ENCODE measurements at places on chromosomes 6 and 20.

- DNase-seq: no peak
Measured at GRCh38 chr6:37177077-37177934, 7.4 kb downstream of the PIM1 start.

GRCh38 chr6:160273196-160273595 lies 14.6 kb upstream of the SLC22A2 start:
- no peak for DNase-seq

DNA sequence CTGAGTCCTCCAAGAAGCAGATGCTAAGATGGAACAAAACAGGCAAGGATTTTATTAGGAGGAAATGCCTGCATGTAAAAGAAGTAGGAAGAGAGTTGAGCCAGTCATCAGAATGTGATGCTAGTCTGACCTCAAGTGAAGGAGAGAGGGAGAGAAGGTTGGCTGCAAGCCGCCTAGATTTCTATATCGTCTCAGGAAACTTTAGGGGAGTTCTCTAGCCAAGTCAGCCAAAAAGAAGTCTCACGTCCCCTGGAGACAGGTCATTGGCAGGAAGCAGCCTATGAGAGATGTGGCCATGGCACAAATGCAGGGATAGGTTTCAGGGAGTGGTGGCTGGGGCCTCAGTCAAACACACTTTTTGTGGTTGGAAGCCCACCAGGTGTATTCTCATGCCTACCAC lies 378.0 kb downstream of the CD109 start:
- DNase-seq: peak; percentile 66

GRCh38 chr20:32064667-32065066 lies 12.6 kb downstream of the HCK start:
- no peak for DNase-seq

GRCh38 chr20:41738604-41739206 lies 120.5 kb upstream of the CHD6 start:
- no peak for DNase-seq

DNA sequence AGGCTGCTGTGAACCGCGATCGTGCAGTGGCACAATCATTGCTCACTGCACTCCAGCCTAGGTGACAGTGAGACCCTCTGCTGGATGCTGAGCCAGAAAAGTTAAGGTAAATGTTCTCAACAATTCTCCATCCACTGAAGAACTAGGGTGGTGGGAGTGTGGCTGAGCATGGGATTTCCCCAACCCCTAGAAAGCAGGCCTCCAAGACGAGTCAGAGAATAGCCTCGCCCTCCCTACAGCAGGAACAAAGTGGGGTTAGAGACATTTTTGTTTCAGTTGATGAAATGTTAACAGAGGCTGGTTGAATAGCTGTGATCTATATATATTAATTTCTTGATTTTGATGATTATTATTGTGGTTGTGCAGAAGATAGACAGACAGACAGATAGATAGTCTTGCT lies 6.1 kb upstream of the ALDH8A1 start:
- no peak for DNase-seq

DNA sequence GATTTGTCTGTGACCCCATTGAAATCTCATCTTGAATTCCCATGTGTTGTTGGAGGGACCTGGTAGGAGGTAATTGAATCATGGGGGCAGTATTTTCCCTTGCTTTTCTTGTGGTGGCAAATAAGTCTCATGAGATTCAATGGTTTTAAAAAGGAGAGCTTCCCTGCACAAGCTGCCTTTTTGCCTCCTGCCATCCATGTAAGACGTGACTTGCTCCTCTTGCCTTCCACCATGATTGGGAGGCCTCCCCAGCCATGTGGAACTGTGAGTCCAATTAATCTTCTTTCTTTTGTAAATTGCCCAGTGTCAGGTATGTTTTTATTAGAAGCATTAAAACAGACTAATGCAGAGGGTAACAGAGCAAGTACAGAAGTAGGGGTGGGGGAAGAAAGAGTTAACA lies 1097.0 kb upstream of the ADGRB3 start:
- no peak for DNase-seq

- DNase-seq: no peak
Measured at GRCh38 chr6:36269834-36270705, at the start of gene PNPLA1. Gene PNPLA1, plus strand, starts transcription at chr6:36270060. Its CDS starts 400 bp downstream, at chr6:36270460.

- no peak for DNase-seq
Measured at GRCh38 chr6:41061196-41061726, 8.3 kb downstream of the APOBEC2 start.

- no peak for DNase-seq
Measured at GRCh38 chr6:168655462-168656152, 214.6 kb downstream of the SMOC2 start.

- peak; percentile 25 for DNase-seq
Measured at GRCh38 chr6:89952686-89953085, 58.4 kb downstream of the GJA10 start.

GRCh38 chr6:75747152-75747992 lies 1.7 kb upstream of the MYO6 start:
- no peak for DNase-seq

- no peak for DNase-seq
Measured at GRCh38 chr6:14443629-14444268, 326.2 kb downstream of the CD83 start.

GRCh38 chr20:22791877-22792525 lies 207.6 kb upstream of the FOXA2 start:
- no peak for DNase-seq

- DNase-seq: no peak
Measured at GRCh38 chr6:68726337-68726736, 91.3 kb downstream of the ADGRB3 start.

- no peak for DNase-seq
Measured at GRCh38 chr20:57013741-57014140, 252.7 kb downstream of the BMP7 start.

DNA sequence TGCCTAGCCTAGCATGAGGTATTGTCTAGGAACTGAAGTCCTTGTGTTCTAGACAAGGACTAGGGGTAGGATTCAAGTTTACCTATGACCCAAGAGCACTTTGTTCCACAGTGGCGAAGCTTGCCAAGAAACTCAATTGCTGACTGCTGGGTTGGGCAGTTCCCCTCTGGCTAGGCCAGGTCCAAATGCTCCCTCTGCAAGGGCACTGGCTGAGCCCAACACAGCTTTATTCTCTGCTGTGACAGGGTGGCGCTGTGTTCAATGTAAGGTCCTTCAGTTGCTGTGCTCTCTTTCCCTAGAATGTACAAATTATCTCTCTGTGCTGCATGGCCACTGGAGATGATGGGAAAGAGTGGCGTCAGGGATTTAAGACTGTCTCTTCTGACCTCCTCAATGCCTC lies 950.8 kb downstream of the HACE1 start:
- no peak for DNase-seq

DNA sequence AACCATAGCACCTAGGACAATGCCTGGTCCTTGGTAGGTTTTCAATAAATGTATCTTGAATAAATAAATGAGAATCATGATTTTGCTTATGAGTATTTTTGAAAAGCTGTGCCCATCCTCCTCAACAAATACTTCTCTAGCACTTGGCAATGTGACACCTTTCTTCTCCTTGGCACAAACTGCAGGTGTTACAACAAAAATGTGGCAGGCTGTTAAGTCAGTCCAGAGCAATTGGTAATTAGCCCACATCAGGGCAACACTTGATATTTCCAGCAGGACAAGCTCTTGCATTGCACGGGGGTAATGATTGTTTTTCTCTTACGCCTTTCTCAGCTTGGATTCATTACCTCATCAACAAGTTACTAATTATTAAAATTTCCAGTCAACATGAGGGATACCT lies 31.6 kb upstream of the SNX9 start:
- DNase-seq: no peak

DNA sequence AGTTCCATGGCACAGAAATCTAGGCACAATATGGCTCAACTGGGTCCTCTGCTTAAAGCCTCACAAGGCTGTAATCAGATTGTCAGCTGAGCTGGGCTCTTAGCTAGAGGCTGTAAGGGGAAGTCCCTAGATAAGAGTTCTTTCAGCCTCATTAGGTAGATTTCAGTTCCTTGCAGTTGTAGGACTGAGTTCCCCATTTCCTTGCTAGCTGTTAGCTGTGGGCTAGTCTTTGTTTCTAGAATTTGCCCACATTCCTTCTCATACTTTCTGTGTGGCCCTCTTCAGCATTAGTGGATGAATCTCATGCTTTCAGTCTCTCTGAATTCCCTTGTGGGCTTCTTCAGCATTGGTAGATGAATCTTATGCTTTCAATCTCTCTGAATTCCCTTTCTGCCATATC lies 71.0 kb upstream of the MRAP2 start:
- DNase-seq: no peak

DNA sequence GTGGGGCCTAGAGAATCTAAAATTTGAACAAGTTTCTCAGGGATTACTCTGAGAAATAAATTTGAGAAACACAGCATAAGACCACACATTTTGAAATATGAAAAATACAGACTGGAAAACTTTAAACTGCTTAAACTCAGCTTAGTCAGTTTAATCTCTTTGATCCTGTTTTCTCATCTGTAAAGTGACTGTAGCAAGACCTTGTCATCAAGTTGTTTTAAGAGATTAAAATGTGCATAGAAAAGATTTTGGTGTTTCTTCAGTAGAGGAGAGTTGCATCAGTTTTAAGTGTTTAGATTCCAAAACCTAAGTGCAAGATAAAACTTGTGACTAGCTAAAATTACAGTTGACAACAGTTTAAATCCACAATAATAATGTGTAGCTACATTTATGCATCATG lies 8.1 kb upstream of the BCKDHB start:
- DNase-seq: no peak

GRCh38 chr6:83597511-83597910 lies 85.2 kb downstream of the PRSS35 start:
- DNase-seq: no peak

- no peak for DNase-seq
Measured at GRCh38 chr6:43052842-43053544, 658 bp downstream of the CUL7 start.

DNA sequence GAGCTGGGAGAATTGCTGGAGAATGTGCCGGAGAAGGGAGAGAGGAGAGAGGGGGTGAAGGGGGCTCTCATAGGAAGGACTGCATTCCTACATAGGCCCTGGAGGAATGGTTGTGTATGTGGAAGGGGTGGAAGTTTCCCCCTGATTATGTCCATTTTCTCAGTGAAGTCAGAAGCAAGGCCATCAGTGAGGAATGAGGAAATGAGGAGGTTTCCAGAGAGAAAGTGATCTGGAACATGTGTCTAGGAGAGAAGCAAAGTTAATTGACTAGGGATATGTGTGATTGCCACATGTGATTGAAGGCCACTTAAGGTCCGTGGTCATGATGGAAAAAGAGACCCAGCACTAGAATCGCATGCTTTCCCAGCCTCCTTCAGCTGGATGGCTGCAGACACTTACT lies 42.3 kb downstream of the TBPL1 start:
- DNase-seq: no peak

DNA sequence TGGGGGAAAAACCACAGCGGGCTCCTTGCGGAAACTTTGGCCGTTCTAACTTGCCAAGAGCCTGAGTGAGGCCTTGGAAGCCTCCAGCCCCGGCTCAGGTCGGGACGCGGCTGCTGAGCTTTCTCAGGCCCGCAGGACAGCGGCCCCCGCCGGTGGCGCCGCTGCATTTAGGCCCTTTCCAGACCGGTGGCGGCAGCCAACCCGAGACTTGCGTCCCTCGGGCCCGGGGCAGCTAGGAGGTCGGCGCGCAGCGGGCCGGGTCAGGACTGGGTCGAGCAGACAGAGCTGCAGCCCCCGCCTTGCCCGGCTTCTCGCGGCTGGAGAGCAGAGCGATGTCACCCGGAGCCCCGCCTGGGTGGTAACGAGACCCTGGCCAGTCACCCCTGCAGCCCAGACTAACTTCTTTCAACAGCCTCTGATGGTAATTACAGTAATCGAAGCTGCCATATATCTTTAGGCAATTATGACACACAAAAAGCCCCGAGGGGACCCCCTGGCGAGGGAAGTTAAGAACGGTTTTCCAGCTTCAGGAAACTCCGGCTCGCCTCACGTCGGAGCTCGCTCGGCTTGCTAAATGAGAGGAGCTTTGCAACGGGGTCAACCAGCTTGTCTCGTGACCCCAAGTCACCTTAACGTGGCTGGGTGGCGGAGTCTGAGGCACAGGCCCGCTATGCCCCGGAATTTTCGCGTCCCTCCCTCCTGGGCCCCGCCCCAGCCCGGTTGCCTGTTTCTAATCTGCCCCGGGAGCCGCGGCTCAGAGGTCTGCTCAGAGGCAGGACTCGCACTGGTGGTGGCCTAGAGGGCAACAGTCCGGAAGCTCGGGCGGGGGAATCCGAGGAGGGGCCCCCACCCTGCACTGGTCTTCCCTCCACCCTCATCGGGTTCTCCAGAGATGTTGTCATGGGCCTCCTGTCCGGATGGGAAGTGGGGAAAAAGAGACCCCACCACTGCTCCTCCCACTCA lies 3.0 kb downstream of the NR2E1 start:
- no peak for DNase-seq

DNA sequence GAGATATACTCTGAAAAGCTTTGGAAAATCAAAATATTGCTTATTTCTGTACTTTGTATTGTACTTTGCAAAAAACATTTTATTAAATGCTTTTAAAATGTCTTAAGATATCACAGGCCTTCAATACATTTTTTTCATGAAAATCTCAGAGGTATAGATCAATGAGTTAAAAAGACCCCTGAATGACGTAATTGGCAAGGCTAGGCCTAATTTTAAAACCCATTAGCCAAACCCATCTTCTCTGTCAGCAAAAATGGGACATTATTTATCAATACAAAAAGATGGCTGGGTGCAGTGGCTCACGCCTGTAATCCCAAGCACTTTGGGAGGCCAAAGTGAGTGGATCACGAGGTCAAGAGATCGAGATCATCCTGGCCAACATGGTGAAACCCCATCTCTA lies 84.8 kb upstream of the PAK5 start:
- DNase-seq: no peak

DNA sequence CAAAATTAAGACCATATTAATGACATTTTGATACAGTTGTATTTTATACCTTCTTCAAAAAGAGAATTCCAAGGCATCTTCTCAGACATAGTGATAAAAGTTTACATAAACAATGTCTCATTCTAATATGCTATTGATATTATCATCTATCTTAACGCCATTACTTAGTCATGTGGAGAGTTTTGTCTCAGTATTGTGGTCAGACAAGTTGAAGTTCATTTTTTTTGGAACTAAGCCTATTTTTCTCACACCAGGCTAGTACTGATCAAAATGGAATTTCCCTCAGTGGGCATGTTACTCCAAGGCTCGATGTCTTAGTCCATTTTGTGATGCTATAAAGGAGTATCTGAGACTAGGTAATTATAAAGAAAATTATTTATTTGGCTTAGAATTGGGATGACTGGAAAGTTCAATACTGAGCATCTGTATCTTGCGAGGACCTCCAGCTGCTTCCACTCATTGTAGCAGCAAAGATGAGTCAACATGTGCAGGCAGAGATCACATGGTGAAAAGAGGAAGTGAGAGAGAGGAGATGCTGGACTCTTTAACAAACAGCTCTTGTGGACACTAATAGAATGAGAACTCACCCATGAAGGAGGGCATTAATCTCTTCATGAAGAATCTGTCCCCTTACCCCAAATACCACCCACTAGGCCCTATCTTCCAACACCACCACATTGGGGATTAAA lies 825.5 kb upstream of the MANEA start:
- no peak for DNase-seq

Measured in GM04503 (cell line).